ENCODE measurements at places on chromosomes 7 and 10.

GRCh38 chr10:1273372-1274105 is 217.4 kb downstream of the WDR37 start:
- no peak for DNase-seq

DNA sequence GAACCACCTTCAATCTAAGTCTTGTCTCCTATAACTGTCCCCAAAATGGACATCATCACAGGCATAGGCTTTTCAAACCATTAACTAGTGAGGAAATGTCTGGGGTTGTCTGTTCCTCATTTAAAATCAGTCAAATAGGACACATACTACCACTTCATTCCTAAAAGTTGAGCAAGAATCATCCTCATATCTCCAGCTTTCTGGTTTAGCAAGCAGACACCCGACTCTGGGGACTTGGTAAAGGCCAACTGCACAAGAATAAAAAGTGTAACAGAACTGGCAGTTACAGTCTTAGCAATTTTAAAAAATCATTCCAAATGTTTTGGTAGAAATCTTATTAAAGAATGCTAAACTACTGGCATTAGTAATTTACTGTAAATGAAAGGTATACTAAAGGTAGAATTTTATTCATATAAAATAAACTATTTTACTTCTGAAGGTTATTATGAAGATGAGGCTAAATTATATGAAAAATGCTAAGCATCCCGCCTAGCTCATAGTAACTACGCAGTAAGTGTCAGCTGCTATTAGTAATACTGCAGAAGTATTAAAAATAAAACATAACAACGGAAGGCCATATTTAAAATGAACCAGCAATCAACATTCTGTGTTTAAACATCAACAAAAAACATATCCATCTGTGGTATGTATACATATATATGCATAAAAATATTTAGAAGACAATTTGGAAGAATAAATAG is 60.8 kb downstream of the ZNF438 start:
- no peak for DNase-seq

- DNase-seq: peak; percentile 43
Measured at GRCh38 chr7:32479574-32480200, 10.5 kb downstream of the LSM5 start.

DNA sequence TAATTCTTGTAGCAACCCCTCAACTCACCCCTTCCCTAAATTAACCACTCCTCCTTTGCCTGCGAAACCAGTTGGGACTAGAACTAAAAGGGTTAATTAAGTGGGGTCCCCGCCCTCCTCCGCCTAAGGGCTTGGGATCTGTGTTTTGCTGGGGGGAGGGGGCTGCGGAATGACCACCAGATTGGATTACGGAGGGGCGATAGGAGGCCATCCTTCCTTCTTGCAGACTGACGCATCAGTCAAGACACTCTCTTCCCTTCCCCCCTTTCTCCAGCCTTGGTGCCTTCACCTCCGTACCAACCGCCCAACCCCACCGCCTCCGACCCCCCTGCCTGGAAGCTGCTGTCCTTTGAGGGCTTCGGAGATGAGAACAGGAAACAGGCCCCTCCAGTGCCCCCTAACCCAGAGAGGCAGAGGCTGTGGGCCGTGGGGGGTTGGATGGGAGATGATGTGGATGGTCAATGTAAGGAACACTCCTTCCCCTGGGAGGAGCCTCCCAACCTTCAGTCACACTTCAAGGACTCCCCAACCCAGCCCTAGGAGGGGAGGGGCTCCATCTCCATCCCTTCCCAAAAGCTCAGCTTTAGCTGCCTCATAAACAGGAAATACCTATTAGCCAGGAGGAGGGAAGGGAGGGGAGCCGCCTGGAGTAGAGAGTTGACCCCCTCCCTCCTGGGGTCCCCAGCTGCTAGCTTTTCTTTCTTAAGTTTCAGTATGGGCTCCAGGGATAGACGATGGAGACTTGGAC is 997 bp upstream of the LDB1 start:
- DNase-seq: peak; percentile 87

Measured in HCEC 1CT (cell line).